Left lung (tissue), 14 donors: ENCODE measurements at places on chromosomes 5 and 9. TPM values are rescaled to one million over a fixed set of nuclear protein-coding genes. Genes with fewer than 3 reads are reported as not detected.
A peak's percentile ranks its signal among the peaks of the same experiment; 100 is the strongest.

ACOT12 gene
- total RNA-seq = not detected

DNA sequence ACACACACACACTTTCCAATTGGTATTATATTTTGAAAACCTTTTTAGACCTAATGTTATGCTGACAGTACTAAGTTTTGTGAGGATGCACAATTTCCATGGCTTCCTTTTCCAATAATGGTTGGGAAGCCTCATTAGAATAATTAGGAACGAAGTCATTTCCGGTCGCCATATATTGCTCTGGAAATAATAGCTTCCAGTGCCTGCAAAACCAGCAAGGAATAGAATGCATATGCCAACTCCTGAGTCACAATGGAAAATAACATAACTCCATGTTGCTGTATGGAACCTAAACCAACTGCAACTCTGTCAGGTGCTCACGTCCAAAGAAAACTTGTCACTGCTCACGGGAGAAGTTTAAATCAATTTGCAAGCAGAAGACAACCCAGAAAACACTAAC is 222.0 kb downstream of the EBF1 start:
- DNase-seq = no peak

DNA sequence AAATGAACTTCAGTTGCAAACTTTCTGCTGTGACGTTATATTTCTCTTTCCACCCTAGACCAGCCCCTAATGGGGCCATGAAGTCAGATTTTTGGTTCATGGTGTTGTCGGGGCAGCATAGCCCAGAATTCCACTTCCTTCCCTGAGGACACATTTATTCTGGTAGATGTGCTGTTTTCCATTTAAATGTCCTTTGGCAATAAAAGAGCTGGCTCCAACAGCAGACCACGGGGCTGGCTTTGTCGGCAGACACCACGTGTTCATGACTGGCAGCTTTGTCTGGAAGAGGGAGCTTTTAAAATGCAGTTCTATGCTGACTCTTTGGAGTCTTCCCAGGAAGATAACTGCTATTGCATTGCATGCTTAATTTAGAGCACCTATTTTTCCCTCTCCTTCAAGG is 17.6 kb upstream of the LCP2 start:
- peak; percentile 68 for DNase-seq

- no peak for DNase-seq
These were observed 181.0 kb upstream of the CD180 start for GRCh38 chr5:67377631-67378030.

- no peak for DNase-seq
These were observed 12.8 kb downstream of the NOTCH1 start for GRCh38 chr9:136532799-136533774.

DNA sequence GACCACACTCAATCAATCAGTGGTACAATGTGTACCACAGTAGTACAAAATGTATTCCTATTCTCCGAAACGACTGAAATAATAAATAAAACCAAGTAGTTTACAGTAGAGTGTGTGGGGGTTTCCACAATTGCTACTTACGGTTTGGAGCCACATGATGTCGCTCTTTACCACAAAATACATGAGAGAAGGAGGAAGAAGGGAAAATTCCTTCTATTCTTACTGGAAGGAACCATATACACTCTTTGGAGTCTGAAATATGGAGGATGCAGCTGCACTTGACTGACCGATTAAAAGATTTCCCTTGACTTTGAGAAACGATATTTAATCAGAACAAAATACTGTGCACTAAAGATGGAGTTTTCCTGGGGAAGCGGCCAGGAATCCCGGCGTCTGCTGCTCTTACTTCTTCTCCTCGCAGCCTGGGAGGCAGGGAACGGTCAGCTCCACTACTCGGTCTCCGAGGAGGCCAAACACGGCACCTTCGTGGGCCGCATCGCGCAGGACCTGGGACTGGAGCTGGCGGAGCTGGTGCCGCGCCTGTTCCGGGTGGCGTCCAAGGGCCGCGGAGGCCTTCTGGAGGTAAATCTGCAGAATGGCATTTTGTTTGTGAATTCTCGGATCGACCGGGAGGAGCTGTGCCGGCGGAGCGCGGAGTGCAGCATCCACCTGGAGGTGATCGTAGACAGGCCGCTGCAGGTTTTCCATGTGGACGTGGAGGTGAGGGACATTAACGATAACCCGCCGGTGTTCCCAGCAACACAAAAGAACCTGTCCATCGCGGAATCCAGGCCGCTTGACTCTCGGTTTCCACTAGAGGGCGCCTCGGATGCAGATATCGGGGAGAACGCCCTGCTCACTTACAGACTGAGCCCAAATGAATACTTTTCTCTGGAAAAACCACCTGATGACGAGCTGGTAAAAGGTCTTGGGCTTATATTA is at the start of gene PCDHA4:
Gene PCDHA4, plus strand, starts transcription at position 235 of the 942 bp plus-strand sequence.
- no peak for DNase-seq
